ENCODE measurements at places on chromosomes 7 and 10.

- DNase-seq = no peak
Observed at GRCh38 chr10:17216901-17217395, 11.1 kb upstream of the VIM start.

DNA sequence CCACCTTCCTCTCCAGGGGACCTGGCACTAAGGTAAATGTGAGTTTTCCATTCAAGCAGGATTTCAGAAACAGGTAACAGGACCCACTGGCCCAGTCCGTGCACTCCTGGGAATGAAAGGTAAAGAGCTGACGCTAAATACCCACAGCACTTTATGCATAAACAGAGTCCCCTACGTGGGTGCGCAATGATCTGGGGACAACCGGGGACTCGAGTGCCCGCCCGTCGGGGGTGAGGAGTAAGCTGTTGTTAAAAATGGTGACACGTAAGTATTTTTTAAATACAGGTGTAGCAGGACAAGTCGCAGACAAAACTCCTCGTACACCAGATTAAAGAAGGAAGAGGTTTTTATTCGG lies 47.2 kb upstream of the PPP2R2D start:
- DNase-seq = no peak

DNA sequence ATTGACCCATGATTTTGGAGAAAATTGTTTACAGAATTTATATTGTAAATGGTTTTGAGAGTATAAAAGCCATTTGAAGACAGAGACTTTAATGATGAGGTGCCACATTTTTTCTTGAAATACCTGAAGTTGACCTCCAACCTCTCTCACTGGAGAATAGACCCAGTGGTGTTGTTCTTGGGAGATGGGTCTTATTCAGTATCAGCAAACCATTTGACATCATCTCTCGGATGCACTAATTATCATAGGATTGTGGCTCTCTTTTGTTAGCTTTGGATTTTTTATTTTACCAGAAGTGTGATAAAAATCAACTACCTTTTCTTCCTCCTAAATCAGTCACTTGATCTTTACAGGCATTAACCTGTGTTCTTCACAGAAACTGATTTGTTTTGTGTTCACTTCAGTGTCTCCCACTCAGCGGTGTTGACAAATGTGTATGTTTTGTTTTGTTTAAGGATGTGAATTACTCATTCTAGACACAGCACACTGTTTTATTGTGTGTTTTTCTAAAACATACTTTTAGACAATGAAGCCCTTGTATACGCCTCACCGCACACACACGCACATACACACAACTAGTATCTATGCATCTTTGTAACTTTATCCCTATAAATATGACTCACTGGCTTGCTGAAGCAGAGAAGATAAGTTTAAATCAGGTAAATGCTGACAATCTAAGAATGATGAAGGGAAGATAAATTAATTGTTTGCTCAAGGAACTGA lies 455.6 kb downstream of the INHBA start:
- DNase-seq = no peak

DNA sequence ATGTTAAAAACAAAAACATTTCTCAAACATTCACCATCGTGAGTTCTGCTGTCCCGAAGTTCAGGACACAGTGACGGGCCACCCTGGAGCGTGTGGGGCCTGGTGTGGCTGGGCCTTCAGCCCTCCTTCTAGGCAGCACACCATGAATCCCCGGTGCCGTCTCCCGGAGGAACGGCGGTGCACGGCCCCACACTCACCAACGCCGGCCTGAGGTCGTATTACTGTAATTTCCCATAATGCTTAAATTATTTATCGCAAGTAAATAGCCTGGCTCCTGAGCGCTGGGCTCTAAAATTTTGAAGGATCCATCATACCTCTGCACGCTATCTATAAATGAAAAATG lies 1.4 kb downstream of the STK32C start:
- DNase-seq = no peak

GRCh38 chr7:97215556-97215955 lies 98.1 kb downstream of the SDHAF3 start:
- no peak for DNase-seq

DNA sequence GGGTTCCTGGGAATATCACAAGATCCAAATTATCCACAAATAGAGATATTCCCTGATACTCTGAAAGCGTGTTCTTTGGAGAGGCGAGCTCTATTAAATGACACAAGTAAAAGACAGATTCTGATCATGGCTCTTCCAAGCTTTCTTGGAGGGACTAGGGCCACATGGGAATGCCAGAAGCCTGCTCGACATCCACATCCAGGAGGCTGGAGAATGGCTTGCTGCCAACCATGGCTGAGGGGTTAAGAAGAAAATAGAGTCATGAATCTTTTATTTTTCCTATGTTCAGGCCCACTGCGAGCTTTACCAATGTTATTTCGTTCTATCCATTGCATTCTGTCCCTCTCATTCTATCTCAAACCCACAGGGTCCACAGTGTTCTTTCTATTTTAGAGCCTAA lies 1018.0 kb upstream of the CELF2 start:
- no peak for DNase-seq

DNA sequence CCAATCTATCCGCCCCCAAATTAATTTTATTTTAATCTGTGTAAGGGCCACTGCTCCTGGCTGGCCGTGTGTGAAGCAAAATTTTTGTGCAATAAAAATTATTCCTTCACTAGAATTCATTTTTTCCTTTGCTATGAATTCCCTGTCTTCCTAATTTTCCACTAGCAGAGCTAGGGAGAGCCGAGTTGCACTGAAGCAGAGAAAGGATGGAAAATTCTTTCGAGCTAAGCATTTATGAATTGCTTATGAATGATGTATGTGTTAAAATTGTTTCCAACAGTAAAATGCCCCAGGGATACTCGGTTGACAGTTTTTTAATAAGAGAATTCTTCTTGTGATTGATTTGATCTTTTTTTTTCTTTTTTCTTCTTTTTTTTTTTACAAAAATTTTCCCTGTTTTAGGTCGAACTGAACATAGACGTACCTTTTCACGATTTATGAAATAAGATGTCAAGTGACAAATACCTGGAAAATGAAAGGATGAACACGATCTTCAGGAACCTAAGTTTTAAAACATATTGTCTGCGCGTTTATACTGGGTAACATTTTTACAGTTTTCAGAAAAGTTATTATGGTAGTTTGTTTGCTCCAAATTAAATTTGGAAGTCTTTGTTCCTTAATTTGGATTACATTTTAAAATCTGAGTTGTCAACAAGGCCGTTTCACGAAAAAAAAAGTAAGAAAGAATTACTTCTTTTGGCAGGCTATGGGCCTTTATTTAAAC lies 288.8 kb upstream of the NFE2L3 start:
- no peak for DNase-seq

GRCh38 chr7:94161476-94161875 lies 157.3 kb upstream of the BET1 start:
- no peak for DNase-seq

DNA sequence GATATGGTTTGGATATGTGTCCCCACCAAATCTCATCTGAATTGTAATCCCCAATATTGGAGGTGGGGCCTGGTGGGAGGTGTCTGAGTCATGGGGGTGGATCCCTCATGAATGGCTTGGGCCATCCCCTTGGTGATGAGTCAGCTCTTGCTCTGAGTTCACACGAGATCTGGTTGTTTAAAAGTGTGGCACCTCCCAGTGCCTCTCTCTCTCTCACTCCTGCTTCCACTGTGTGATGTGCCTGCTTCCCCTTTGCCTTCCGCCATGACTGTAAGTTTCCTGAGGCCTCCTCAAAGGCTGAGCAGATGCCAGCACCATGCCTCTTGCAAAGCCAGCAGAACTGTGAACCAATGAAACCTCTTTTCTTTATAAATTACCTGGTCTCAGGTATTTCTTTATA lies 4.8 kb upstream of the GCK start:
- no peak for DNase-seq

GRCh38 chr7:2022737-2023250 lies 210.0 kb downstream of the MAD1L1 start:
- no peak for DNase-seq

- DNase-seq = no peak
Observed at GRCh38 chr7:95609277-95609971, 13.1 kb upstream of the PDK4 start.

- no peak for DNase-seq
Observed at GRCh38 chr7:74023092-74023536, 4.9 kb upstream of the ELN start.

GRCh38 chr7:110861163-110861562 lies 229.8 kb upstream of the LRRN3 start:
- DNase-seq = no peak

- no peak for DNase-seq
Observed at GRCh38 chr10:96357038-96357620, 1.7 kb downstream of the OPALIN start.

DNA sequence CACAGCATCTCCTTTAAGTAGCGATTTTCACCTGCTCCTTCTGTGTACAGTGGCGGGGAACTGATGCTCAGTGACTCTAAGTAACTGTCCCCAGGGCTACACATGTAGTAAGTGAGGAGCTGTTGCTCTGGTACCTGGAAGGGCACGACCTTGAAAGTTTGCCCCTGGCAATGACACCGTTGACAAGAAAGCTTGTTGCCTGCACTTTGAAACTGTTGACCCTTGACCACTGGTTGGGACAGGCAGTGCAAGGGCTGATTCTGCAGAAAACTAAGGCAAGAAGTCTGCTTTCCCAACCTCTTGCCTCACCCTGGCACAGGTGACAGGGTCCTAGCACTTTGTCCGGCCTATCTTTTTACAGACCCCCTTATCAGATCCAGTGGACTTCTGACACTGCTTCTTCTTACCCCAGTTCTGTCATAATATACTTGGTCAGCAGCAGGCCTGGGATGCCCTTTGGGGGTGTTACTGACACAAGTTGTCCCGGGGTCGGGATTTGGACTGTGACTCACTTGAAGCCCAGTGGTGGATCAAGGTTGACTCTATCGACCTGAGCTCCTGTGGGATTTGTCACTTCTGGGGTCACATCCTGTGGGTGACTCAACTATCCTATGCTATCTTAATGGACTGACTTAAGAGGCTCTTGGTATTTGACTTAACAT lies 5.8 kb downstream of the ACSL5 start:
- DNase-seq = no peak

DNA sequence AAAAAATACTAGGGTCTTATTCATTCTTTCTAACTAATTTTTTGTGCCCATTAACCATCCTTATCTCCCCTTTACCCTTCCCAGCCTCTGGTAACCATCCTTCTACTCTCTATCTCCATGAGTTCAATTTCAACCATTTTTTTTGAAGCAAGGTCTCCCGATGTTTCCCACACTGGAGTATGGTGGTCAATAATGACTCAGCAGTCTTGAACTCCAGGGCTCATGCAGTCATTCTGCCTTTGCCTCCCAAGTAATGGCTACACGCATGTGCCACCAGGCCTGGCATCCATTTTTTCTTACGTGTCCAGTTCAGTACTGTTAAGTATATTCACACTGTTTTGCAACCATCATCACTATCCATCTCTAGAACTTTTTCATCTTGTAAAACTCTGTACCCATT lies 60.4 kb downstream of the CYTH3 start:
- no peak for DNase-seq

- no peak for DNase-seq
Observed at GRCh38 chr10:100826983-100827818, 81.8 kb downstream of the PAX2 start.

- DNase-seq = no peak
Observed at GRCh38 chr7:116152276-116152675, 58.1 kb upstream of the TES start.

GRCh38 chr7:16044645-16045044 lies 358.2 kb upstream of the MEOX2 start:
- no peak for DNase-seq

GRCh38 chr7:100673942-100674410 lies 436 bp downstream of the GNB2 start:
- DNase-seq = no peak

- DNase-seq = no peak
Observed at GRCh38 chr7:54253036-54253373, 289.2 kb upstream of the VSTM2A start.

- DNase-seq = no peak
Observed at GRCh38 chr7:23228412-23228811, 18.2 kb upstream of the GPNMB start.

DNA sequence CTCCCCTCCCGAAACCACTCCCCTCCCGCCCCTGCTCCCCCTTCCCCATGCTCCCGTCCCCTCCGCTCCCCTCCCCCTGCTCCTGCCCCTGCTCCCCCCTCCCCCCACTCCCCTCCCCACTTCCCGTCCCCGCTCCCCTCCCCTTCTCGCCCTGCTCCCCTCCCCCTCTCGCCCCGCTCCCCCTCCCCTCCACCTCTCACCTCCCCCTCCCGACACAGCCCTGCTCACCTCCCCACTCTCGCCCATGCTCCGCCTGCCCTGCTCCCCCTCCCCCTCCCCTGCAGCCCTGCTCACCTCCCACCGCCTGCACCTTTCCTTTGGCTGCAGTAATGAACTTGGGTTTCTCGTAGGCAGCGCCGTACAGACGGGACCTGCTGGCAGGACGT lies 49.9 kb upstream of the NKX6-2 start:
- DNase-seq = no peak

DNA sequence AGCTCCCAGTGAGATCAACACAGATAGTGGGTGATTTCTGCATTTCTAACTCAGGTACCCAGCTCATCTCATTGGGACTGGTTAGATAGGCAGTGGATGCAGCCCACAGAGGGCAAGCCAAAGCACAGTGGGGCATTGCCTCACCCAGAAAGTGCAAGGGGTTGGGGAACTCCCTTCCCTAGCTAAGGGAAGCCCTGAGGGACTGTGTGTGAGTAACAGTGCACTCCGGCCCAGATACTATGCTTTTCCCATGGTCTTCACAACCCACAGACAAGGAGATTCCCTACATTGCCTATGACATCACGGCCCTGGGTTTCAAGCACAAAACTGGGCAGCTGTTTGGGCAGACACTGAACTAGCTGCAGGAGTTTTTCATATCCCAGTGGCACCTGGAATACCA lies 62.8 kb downstream of the PPP1R3A start:
- no peak for DNase-seq
